ENCODE measurements at places on chromosomes 3 and 15. TPM values are rescaled to one million over a fixed set of nuclear protein-coding genes. Genes with fewer than 3 reads are reported as not detected.

Gene ITGB5
- 88.3 TPM for total RNA-seq

Gene TMEM108
- total RNA-seq, result not detected

Gene ZNF774
- total RNA-seq, result 0.97 TPM

Gene CAMK1
- 39.6 TPM for total RNA-seq

Gene ALCAM
- total RNA-seq, result 210 TPM

Gene MYRIP
- total RNA-seq, result 1.3 TPM

Gene PRICKLE2
- 13.3 TPM for total RNA-seq

Gene A4GNT
- total RNA-seq, result not detected

Gene GP5
- not detected for total RNA-seq

Gene SCG5
- total RNA-seq, result 3.2 TPM

Gene CCR9
- not detected for total RNA-seq

Gene NPHP3
- total RNA-seq, result 20.1 TPM

Gene SUSD5
- 5.2 TPM for total RNA-seq

Gene CEMIP
- total RNA-seq, result 0.46 TPM

Gene CHRD
- 0.15 TPM for total RNA-seq

Gene GOLGA8G
- total RNA-seq, result not detected

Gene TMED3
- total RNA-seq, result 141 TPM

Gene SCN11A
- not detected for total RNA-seq

Gene TTC21A
- total RNA-seq, result 2.6 TPM

Gene CAPN3
- total RNA-seq, result 0.15 TPM

Gene INSYN1
- not detected for total RNA-seq

Gene LMCD1
- 16.1 TPM for total RNA-seq

Gene GOLGA8J
- not detected for total RNA-seq

Gene ACKR4
- total RNA-seq, result 0.32 TPM

Gene WDR93
- total RNA-seq, result not detected

Gene CACNA1D
- not detected for total RNA-seq

Gene GOLGA6L4
- 0.97 TPM for total RNA-seq

Gene PPP1R14D
- not detected for total RNA-seq

Gene AADACL2
- total RNA-seq, result not detected

Gene UMPS
- 48.2 TPM for total RNA-seq

Gene ARRDC4
- total RNA-seq, result 1.6 TPM

Gene CTXN2
- total RNA-seq, result not detected

Gene ZNF106
- total RNA-seq, result 58.5 TPM

Gene DAZL
- not detected for total RNA-seq

Gene IL12A
- 6.4 TPM for total RNA-seq

Gene GOLGA8T
- under 0.01 TPM for total RNA-seq

Gene RLBP1
- total RNA-seq, result not detected

Gene PCBP4
- 20.1 TPM for total RNA-seq

Gene RTP1
- total RNA-seq, result not detected

Gene NECTIN3
- total RNA-seq, result 66.3 TPM

Gene RBP2
- total RNA-seq, result not detected

Gene KY
- total RNA-seq, result not detected

Gene ADAMTSL3
- not detected for total RNA-seq

Gene NME9
- not detected for total RNA-seq

Gene P2RY14
- total RNA-seq, result not detected

Gene TTLL13
- not detected for total RNA-seq

Gene CCDC80
- total RNA-seq, result 7.5 TPM

Gene CLSTN2
- total RNA-seq, result not detected

Gene DNAJA4
- 5.2 TPM for total RNA-seq

Gene MITF
- 2.3 TPM for total RNA-seq

Gene FSTL1
- 483 TPM for total RNA-seq

Gene TUSC7
- total RNA-seq, result under 0.01 TPM

Gene CD200
- total RNA-seq, result 1.6 TPM

Gene C3orf20
- total RNA-seq, result not detected

Gene AP4E1
- 11.1 TPM for total RNA-seq

Gene CSTA
- not detected for total RNA-seq

Gene GRAMD1C
- 45.1 TPM for total RNA-seq

Gene CCDC9B
- total RNA-seq, result 28.4 TPM

Gene SLC22A13
- not detected for total RNA-seq

Measured in epithelial cell of umbilical artery (primary cell).